Peyer's patch (tissue), 4 donors: ENCODE measurements at places on chromosomes 7 and 10.

DNA sequence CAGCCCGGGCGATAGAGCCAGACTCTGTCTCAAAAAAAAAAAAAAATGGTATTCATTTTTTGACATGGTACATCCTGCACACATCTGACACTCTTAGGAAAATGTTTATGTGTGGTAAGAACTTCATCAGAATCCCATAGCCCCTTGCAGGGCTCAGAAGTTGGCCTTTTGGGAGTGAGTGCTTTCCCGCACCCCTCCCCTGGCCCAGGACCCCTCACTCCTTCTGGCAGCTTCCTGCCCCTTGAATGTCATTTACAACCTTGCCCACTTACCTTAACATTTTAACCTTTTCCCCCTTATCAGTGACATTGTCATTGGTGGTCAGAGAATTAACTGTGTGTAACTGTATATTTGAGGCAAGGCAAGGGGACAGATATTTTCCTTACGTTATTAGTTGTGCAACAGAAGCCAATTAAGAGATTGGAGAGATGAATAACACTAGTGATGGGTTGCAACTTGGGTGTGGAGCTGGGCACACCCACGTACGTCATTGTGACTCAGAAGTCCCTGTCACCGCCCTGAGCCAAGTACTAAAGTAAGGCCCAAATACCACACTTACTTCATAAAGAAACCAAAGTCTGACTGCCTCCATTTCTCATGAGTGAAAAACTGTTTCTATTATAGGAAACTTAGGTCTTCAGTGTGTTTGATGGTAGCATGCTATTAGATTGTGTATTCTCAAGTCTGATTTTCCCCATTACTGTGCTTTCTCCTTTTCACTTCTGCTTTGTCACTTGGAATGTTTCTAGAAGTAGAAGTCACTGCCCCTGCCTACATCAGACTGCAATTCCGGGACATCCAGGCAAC is 31.6 kb downstream of the OGDH start:
- DNase-seq, result peak; percentile 91

GRCh38 chr7:55992346-55992745 is 28.0 kb downstream of the NIPSNAP2 start:
- DNase-seq, result no peak

- DNase-seq, result no peak
These were observed 3.0 kb downstream of the POLD2 start for GRCh38 chr7:44120395-44120794.

DNA sequence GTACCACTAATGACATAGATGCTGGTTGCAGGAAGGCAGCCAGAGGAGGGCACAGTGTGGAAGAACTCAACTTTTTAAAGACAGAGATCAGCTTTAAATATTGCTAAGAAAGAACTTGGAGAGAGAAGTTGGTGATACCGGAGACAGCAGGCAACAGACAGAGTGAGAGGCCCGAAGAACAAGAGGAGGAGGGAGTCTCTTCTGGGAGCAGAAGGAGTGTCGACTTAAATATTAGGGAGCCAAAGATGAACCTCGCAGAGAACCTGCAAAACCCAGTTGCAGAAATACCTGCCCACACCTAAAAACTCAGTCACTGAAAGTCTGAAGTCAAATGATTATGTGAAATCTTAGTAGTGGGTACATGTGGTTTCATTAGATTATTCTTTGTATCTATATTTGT is 3.4 kb upstream of the WDR86 start:
- no peak for DNase-seq

DNA sequence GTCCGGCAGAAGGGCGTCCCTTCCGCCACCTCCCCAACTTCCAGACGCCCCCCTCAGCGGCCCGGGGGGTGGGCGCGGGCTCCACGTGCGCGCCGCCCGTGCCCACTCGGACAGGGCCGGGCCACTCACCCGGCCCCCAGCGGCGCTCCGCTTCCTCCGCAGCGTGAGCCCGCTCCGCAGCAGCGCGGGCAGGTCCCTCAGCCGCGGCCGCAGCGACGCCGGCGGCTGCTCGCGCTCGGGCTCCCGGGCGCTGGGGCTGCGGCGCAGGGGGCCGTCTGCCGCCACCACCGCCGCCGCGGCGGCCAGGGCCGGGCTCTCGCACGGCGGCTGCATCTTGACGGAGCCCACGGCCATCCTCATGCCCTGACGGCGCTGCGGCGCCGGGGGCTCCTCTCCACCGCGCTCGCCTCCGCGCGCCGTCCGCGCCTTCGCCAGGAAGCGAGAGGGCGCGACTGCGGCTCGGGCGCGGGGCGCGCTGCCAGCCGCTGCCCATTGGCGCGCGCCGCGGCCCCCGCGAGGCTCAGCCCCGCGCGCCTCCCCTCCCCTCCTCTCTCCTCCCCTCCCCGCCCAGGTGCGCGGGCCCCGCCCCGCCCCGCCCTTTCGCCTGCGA is at the start of gene RAPGEF5:
RAPGEF5 (minus strand) TSS at position 454 of the 610 bp plus-strand sequence; CDS start at position 360, 94 bp downstream.
- peak; percentile 86 for DNase-seq

GRCh38 chr10:132418527-132419416 is 21.8 kb downstream of the PWWP2B start:
- peak; percentile 86 for DNase-seq

DNA sequence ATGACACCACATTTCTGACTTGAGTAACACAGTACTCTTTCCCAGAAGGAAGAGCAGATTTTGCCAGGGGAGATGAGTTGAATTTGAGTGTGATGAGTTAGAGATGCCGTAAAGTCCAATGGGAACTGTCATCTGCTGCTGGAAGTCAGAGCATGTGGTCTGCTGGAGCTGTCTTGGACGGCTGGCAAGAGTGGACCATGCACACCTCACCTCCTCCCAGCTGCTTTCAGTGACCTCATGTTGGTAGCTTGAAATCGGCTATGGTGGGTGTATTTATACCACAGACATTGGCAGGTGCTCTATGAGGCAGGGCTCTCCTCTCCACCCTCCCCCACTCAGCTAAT is 82.3 kb downstream of the COL13A1 start:
- no peak for DNase-seq

GRCh38 chr10:110865809-110866482 is 5.8 kb upstream of the PDCD4 start:
- no peak for DNase-seq

- no peak for DNase-seq
These were observed 221.3 kb downstream of the PAXIP1 start for GRCh38 chr7:154781369-154782303.
